Activated CD8-positive, alpha-beta memory T cell treated with anti-CD3 and anti-CD28 coated beads, Interleukin-2, amount 10 ng/mL, durations not matched to agents 7 days and 5 days (primary cell): ENCODE measurements at places on chromosomes 3 and 15. TPM values are rescaled to one million over a fixed set of nuclear protein-coding genes. Genes with fewer than 3 reads are reported as not detected.

SHISA5 gene
- total RNA-seq, result 198 TPM

COMMD2 gene
- 38.9 TPM for total RNA-seq

LRRC34 gene
- 7.2 TPM for total RNA-seq

ZNF717 gene
- 12.4 TPM for total RNA-seq

- H3K27me3 ChIP-seq, result no peaks in the 10 kb centered on the region
- no peak for DNase-seq
- H3K27ac ChIP-seq, result no peak overlapping the region
- H3K4me1 ChIP-seq, result peaks cover 3% of the 10 kb centered on the region
- no peaks in the 10 kb centered on the region for H3K36me3 ChIP-seq
Observed at GRCh38 chr15:85757073-85757938, 37.4 kb downstream of the KLHL25 start.

- no peaks in the 10 kb centered on the region for H3K36me3 ChIP-seq
- H3K27me3 ChIP-seq, result peaks cover 8% of the 10 kb centered on the region
- no peak overlapping the region for H3K4me3 ChIP-seq
- H3K4me1 ChIP-seq, result no peaks in the 10 kb centered on the region
Observed at GRCh38 chr3:14771593-14772497, 46.9 kb upstream of the FGD5 start.

DNA sequence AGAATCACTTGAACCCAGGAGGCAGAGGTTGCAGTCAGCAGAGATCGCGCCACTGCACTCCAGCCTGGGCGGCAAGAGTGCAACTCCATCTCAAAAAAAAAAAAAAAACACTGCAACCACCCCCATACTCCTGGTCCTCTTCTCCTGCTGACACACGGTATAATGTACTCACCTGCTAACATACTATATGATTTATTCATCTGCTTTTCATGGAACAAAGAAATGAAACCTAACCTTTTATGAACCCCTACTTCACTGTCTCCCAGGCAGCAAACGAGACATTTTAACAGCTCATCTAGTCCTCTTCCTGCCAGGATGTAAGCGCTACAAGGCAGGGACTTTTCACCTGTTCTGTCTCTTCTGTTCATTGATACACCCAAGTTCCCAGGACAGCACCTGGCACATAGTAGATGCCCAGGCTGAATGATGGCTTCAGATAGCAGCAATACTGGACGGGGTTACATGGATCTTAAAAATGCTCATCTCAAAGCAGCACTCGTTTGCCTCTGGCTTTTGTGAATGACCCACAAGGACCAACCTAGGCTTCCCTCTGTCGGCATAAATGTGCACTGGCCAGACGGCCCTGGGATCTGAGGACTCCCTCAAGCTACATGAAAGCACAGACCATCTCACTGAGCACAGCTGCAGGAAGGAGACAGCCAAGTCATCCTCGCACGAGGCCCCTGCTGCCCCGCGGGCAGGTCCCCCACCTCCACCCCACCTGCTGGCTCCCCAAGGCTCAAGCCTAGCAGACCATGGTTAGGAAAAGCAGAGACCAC is 20.3 kb downstream of the XXYLT1 start:
- H3K4me1 ChIP-seq, result peaks cover 10% of the 10 kb centered on the region
- no peaks in the 10 kb centered on the region for H3K27me3 ChIP-seq
- H3K36me3 ChIP-seq, result no peaks in the 10 kb centered on the region
- no peak overlapping the region for H3K27ac ChIP-seq
- H3K4me3 ChIP-seq, result no peak overlapping the region

DNA sequence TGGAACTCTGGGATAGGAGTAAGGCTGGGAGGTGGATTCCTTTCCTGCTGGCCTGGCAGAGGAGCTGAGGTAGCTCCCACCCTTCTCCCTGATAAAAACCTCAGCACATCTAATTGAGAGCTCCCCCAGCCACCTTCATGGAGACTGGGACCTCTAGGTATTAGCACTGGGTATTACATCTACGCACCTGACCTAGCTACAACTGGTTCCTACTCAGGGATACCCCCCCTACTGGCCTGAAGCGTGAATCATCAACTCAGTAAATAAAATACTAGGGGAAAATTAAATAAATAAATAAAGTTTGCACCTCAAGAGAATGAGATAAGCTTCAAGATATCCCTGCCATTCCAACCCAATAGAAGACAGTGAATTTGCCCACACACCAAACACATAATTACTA is 140.4 kb downstream of the NEK10 start:
- H3K4me1 ChIP-seq, result no peaks in the 10 kb centered on the region
- H3K27me3 ChIP-seq, result no peaks in the 10 kb centered on the region
- H3K27ac ChIP-seq, result no peak overlapping the region
- no peak overlapping the region for H3K4me3 ChIP-seq
- DNase-seq, result no peak

DNA sequence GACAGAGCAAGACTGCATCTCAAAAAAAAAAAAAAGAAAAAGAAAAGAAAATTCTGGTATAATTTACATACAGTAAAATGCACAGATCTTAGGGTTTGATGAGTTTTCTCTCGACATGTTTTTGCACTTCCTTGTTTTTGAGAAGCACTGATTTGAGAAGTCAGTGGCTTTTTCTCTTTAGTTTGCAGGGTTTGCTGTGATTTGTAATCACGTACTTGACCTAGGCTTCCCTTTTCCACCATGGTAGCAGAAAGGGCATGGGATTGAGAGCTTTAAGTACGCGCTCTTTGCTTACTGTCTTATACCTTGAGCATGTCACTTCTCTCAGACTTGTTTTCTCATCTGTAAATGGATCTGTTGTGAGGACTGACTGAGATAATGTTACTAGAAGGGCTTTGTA is 4.1 kb downstream of the VHL start:
- H3K36me3 ChIP-seq, result peaks cover 39% of the 10 kb centered on the region
- H3K27ac ChIP-seq, result peak overlapping the region; percentile 52
- H3K27me3 ChIP-seq, result no peaks in the 10 kb centered on the region
- H3K4me3 ChIP-seq, result peak overlapping the region; percentile 36
- no peak for DNase-seq

- H3K27ac ChIP-seq, result no peak overlapping the region
- no peaks in the 10 kb centered on the region for H3K4me1 ChIP-seq
- no peaks in the 10 kb centered on the region for H3K27me3 ChIP-seq
- no peak overlapping the region for H3K4me3 ChIP-seq
- no peaks in the 10 kb centered on the region for H3K36me3 ChIP-seq
Observed at GRCh38 chr3:65604863-65605526, 433.7 kb downstream of the MAGI1 start.

DNA sequence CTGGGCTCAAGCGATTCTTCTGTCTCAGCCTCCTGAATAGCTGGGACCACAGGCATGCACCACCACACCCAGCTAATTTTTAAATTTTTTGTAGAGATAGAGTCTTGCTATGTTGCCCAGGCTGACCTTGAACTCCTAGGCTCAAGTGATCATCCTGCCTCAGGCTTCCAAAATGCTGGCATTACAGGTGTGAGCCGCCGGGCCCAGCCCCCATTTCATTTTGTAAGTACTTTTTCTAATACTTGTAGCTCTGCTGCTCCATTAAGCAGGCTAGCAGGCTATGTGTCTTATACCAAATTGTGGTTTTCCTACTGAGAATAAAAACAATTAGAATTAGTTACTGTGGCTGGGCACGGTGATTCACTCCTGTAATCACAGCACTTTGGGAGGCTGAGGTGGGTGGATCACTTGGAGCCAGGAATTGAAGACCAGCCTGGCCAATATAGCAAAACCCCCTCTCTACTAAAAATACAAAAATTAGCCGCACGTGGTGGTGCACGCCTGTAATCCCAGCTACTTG is 22.4 kb downstream of the NIPA1 start:
- H3K27ac ChIP-seq, result no peak overlapping the region
- DNase-seq, result no peak
- H3K4me1 ChIP-seq, result peaks cover 5% of the 10 kb centered on the region
- no peak overlapping the region for H3K4me3 ChIP-seq
- no peaks in the 10 kb centered on the region for H3K27me3 ChIP-seq

- H3K4me1 ChIP-seq, result no peaks in the 10 kb centered on the region
- peaks cover 22% of the 10 kb centered on the region for H3K27me3 ChIP-seq
- H3K27ac ChIP-seq, result no peak overlapping the region
- peaks cover 19% of the 10 kb centered on the region for H3K36me3 ChIP-seq
- no peak overlapping the region for H3K4me3 ChIP-seq
- no peak for DNase-seq
Observed at GRCh38 chr3:196546537-196546936, 21.8 kb downstream of the WDR53 start.

DNA sequence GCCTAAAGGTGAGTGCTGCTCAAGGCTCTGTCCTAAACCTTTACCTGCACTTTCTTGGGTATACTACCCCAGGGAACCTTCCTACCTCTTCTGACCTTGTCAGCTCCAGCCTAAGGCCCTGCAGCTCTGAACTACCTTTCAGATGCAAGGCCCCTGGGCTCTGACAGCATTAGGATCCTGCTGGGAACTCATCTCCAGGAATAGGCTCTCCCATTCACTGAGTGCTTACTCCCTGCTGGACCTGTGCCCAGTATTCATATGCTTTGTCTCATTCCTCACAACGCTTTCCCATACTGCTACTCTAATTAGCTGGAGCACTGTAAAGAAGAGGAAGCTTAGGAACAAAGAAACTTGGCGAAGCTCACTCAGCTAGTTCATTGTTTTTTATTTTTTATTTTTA is 53.8 kb upstream of the RAB6B start:
- DNase-seq, result no peak
- no peaks in the 10 kb centered on the region for H3K36me3 ChIP-seq
- H3K4me1 ChIP-seq, result peaks cover 4% of the 10 kb centered on the region
- no peak overlapping the region for H3K4me3 ChIP-seq
- H3K27me3 ChIP-seq, result no peaks in the 10 kb centered on the region

DNA sequence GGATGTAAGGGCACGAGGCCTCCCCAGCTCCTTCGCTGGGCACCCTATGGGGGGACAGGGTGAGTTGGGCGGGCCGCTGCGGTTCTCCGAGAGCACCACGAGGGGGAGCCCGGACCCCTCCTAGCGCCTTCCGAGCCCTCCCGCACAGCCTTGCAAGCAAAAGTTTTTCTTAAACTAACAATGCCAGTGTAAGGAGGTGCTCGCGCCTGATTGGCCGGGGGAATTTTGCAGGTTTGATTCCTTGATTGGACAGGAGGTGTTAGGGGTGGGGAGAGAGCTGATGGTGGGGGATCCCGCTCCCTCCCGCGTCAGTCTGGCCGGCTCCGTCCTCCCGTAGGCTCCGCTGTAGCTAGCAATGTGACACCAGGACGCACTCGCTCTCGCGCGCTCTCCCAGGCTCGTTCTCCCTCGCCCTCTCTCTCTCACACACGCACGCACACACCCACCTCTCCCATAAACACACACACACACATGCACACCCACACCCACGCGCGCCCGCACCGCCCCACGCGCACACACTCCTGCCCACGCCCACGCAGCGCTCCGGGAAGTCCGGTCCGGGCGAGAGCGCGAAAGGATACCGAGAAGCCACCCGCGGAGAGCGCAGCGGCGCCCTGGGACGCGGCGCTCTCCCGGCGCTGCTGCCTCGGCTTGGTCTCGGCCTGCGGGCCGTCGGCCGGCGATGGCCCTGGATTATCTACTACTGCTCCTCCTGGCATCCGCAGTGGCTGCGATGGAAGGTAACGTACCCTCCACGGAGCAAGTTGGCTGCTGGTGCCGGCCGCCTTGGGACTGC is at the start of gene EPHB1:
Gene EPHB1 (plus strand): TSS at position 311 of the 796 bp plus-strand sequence.
- peaks cover 79% of the 10 kb centered on the region for H3K27me3 ChIP-seq
- peak; percentile 83 for DNase-seq
- H3K27ac ChIP-seq, result peak within 1 kb of the TSS; percentile 31
- peaks cover 19% of the 10 kb centered on the region for H3K4me1 ChIP-seq

- no peak overlapping the region for H3K27ac ChIP-seq
- H3K36me3 ChIP-seq, result peaks cover 29% of the 10 kb centered on the region
- DNase-seq, result no peak
- no peaks in the 10 kb centered on the region for H3K4me1 ChIP-seq
Observed at GRCh38 chr3:197532388-197532787, 23.4 kb downstream of the BDH1 start.

DNA sequence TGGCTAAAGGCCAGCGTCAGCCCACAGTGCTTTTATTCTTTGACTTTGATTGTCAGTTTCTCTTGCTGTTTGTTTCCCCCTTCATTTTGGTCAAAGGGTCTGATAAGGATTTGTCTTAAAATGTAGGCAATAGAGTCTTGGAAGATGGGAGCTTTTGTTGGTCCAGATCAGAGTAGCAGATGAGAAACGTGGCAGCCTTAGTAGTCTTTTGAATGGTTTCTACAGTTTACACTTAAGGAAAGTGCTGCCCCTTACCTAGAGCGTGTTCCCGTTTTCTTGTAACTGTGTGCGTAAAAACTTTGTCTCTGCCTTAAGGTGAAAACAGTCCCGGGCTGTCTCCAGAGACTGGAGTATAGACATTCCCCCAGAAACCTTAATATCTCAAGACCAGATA is 630 bp downstream of the LXN start:
- H3K27ac ChIP-seq, result peak overlapping the region; percentile 93
- peak overlapping the region; percentile 95 for H3K4me3 ChIP-seq
- peaks cover 17% of the 10 kb centered on the region for H3K4me1 ChIP-seq

DNA sequence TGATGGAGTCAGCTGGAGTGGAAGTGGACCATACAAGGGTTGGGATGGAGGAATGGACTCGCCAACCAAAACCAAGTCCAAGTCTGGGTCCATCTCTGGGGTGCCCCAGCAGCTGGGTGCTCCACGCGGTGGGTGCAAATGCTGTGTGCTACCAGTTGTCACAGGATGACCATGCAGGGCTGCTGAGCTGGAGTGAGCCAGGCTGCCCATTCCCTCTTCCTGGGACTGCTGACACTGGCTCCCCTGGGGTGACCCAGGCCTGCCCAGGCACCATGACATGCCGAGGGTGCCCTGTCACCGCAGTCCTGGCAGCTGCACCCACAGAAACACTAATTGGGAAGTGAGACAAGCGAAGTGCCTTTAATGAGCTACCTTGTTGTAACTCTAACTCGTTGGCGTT is 140.2 kb downstream of the TPRA1 start:
- no peak overlapping the region for H3K4me3 ChIP-seq
- H3K4me1 ChIP-seq, result peaks cover 1% of the 10 kb centered on the region
- H3K27ac ChIP-seq, result no peak overlapping the region
- H3K27me3 ChIP-seq, result peaks cover 33% of the 10 kb centered on the region

GRCh38 chr15:73897441-73898261 is 24.3 kb downstream of the TBC1D21 start:
- no peak overlapping the region for H3K4me3 ChIP-seq
- peak; percentile 90 for DNase-seq
- peaks cover 10% of the 10 kb centered on the region for H3K27me3 ChIP-seq
- H3K36me3 ChIP-seq, result no peaks in the 10 kb centered on the region
- H3K27ac ChIP-seq, result no peak overlapping the region

GRCh38 chr3:57147071-57147470 is 18.1 kb downstream of the IL17RD start:
- no peaks in the 10 kb centered on the region for H3K4me1 ChIP-seq
- H3K36me3 ChIP-seq, result no peaks in the 10 kb centered on the region
- H3K4me3 ChIP-seq, result no peak overlapping the region
- no peak for DNase-seq
- H3K27ac ChIP-seq, result no peak overlapping the region

- no peak for DNase-seq
- H3K36me3 ChIP-seq, result peaks cover 34% of the 10 kb centered on the region
- H3K27ac ChIP-seq, result peak overlapping the region; percentile 77
Observed at GRCh38 chr15:84750583-84751092, 2.2 kb downstream of the ZNF592 start.

DNA sequence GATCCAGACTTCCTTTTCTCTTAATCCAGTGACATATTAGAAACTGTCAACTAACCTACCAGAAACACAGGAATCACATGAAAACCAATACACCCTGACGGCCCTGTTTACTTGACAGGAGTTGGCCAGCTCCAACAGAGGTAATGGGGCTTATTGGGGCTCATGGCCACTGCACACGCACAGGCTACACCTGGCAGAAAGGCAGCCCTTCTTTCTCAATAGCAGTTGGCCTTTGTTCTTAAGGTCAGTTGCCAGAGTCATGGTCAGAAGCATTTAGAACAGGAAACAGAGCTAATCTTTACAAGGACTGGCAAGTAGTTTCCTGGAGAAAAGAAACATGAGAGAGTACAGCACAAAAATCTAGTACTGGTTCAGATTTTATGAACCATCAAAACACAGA is 181.8 kb downstream of the MAGI1 start:
- no peaks in the 10 kb centered on the region for H3K4me1 ChIP-seq
- no peaks in the 10 kb centered on the region for H3K36me3 ChIP-seq
- no peak for DNase-seq
- no peak overlapping the region for H3K4me3 ChIP-seq
